Stimulated activated CD8-positive, alpha-beta memory T cell treated with anti-CD3 and anti-CD28 coated beads, Interleukin-7, amount 100 ng/mL, for 4 hours (primary cell): ENCODE measurements at places on chromosomes 4 and X.

- no peak for DNase-seq
Observed at GRCh38 chr4:38099020-38099600, 138.9 kb downstream of the PTTG2 start.

GRCh38 chr4:45663003-45663402 lies 460.9 kb downstream of the GABRG1 start:
- no peak for DNase-seq

DNA sequence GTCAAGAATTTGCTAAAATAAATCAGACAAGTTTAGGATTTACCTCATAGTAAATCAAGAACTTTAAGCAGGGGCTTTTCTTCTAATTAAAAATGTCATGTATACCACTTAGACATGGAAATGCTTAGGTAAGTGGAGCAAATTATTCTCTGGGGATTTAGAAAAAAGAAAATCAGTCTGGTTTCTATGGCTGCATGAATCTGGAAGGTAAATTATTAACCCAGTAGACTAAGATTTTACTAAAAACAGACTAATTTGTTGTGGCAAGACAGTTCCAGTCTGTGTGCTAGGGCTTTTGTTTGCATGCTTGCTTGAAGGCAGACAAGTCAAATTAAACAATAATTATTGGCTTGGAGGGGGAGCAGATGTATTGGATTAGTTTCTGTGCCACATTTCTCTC lies 140.6 kb downstream of the TBL1X start:
- no peak for DNase-seq

- no peak for DNase-seq
Observed at GRCh38 chr4:108360754-108361445, 192.2 kb upstream of the LEF1 start.

DNA sequence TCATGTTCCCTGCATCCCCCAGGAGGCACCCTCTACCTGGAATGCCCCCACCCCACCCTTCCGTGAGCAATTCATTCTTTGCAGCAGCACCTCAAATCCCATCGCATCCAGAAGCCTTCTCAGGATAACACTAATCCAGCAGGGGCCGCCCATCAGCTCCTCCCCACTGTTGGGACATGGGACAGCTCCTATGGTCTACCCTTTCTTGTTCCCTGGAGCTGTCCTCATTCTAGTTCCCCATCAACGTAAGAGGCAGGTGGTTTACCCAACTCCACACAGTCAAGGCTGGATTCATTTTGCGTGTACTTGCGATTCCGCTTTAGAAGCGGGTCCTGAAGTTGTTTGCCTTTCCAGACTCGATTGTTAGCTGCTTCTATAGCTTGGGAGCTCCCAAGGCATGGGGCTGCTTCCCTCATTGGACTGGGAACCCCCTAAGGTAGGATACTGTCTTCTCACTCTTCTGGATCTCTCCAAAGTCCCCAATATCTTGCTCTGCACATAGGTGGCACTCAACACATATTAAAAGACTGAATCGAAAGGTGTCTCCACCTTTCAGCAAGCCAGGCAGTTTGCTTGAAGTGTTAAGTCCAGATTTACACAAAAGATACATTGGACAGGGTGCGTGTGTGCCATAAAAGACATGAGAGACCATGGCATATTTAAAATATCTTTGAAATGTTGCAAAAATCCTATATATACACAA lies 942 bp upstream of the APLN start:
- DNase-seq, result no peak

GRCh38 chrX:38891641-38892413 lies 90.6 kb downstream of the MID1IP1 start:
- no peak for DNase-seq

- DNase-seq, result no peak
Observed at GRCh38 chr4:139038874-139039443, 23.4 kb downstream of the NOCT start.

DNA sequence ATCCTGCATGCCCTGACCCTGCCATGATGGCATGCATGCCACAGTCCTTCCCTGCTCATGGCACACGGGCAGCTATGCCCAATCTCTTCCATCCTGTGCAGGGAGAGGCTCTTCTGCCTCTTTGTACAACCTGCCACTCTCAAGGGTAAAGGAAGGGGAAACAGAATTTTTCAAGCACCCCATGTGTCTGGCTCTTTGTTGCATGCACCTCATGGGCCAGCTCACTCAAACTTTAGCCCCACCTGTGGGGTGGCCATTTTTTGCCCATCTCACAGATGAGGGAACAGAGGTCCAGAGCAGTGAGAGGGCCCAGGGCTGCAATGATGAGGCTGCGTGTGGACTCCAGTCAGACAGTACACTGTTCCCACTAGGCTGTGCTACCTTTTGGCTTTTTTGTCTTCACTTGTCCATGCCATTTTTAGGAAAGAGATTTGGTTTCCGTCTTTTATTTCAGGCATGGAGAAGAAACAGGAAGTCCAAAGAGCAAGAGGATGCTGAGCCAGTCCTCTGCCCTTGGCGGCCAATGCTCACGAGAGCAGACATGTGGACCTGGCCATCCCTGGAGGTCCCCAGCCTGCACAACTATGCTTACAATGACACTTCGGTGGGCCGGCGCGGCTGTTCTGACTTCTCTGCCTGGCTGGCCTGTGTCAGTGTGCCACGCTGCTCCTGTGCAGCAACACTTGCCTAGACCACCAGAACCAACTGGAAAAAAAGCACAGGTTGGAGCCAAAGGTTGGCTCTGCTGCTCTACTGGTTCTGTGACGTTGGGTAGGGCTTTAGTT lies 45.6 kb downstream of the NSG1 start:
- DNase-seq, result no peak
